ENCODE measurements at places on chromosomes 3 and 15. TPM values are rescaled to one million over a fixed set of nuclear protein-coding genes. Genes with fewer than 3 reads are reported as not detected.
A peak's percentile ranks its signal among the peaks of the same experiment; 100 is the strongest.

GRCh38 chr3:156664831-156665178 is 9.6 kb upstream of the TIPARP start:
- H3K27me3 ChIP-seq, result no peaks in the 10 kb centered on the region
- H3K27ac ChIP-seq, result 0 out of 2 replicates have a peak overlapping the region, but pooled peaks have one; percentile 16
- H3K4me1 ChIP-seq, result peaks cover 31% of the 10 kb centered on the region
- H3K4me3 ChIP-seq, result no peak overlapping the region
- H3K36me3 ChIP-seq, result no peaks in the 10 kb centered on the region
- DNase-seq, result no peak

DNA sequence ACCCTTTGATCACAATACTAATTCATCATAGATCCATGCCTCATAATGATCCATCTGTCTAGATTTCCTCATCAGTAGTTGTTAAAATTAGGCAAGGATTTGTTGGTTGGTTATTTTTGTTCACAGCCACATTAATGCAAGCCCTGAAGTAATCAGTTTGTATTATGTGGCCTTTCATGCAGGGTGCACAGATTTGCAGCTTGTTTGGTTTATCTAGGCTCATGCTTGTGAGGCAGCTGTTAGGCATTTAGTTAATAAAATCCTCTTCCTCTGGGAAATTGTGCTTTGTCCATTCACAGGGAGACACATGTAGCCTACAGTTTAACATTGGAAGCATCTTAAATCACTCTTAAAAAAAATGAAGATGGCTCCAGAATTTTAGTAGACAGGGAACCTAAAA is 162.8 kb upstream of the ZNF385D start:
- H3K4me1 ChIP-seq, result no peaks in the 10 kb centered on the region
- H3K4me3 ChIP-seq, result no peak overlapping the region
- no peaks in the 10 kb centered on the region for H3K27me3 ChIP-seq
- no peak for DNase-seq

DNA sequence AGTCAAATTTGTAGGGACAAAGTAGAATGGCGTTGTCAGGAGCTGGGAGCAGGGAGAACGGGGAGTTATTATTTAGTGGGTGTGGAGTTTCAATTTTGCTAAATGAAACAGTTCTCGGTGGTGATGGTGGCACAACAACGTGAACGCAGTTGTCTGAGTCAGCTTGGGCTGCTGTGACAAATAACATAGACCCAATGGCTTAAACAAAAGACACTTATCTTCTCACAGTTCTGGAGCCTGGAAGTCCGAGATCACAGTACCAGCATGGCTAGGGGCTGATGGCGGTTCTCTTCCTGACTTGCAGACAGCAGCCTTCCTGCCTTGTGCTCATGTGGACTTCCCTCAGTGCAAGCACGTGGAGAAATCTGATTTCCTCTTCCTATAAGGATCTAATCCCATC is 90.2 kb downstream of the CHSY1 start:
- H3K4me3 ChIP-seq, result no peak overlapping the region
- no peak overlapping the region for H3K27ac ChIP-seq
- no peaks in the 10 kb centered on the region for H3K36me3 ChIP-seq
- H3K27me3 ChIP-seq, result no peaks in the 10 kb centered on the region
- no peak for DNase-seq

DNA sequence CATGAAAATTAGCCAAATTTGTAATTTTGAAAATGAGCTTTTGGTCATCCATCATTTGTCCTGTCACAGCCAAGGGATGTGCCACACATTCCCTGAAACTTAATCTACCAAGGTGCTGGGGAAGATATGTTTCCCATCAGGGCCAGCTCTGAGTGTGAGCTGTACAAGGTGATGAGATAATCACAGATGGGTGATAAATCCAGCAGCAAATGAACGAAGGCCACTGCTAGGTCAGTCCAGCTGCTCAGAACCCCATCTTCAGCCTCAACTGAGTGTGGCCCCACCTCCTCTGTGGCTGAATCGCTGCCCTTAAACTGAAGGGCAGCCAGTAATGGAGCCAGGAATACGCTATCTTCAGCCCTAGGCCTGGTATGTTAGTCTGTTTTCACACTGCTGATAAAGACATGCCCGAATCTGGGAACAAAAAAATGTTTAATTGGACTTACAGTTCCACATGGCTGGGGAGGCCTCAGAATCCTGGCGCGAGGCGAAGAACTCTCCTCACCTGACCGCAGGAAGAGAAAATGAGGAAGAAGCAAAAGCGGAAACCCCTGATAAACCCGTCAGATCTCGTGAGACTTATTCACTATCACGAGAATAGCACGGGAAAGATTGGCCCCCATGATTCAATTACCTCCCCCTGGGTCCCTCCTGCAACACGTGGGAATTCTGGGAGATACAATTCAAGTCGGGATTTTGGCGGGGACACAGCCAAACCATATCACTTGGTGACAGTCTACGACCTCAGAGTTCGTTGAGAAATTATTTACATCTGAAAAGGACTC is 553.0 kb downstream of the NTRK3 start:
- no peak overlapping the region for H3K27ac ChIP-seq
- H3K4me1 ChIP-seq, result no peaks in the 10 kb centered on the region
- DNase-seq, result no peak
- H3K27me3 ChIP-seq, result no peaks in the 10 kb centered on the region

DNA sequence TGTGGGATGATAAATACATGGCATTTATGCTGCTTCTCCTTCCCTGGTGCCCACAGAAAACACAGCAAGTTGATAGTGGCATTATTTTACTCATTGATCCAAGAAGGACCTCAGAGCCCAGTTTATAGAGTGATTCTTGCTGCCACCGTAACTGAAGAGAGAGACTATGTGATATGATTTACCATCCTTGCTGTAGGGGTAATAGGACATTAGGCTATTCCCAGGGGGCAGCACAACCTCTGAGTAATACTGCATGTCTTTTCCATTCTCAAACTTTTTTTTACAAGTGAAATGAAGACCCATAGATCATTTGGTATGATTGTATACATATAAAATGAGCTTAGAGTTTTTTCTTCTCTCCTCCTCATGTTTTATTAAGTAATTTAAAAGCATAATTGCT is 136.4 kb downstream of the ABI3BP start:
- H3K27me3 ChIP-seq, result peaks cover 8% of the 10 kb centered on the region
- no peak for DNase-seq
- H3K4me1 ChIP-seq, result no peaks in the 10 kb centered on the region
- no peak overlapping the region for H3K4me3 ChIP-seq

- no peak overlapping the region for H3K27ac ChIP-seq
- no peaks in the 10 kb centered on the region for H3K27me3 ChIP-seq
- H3K4me1 ChIP-seq, result no peaks in the 10 kb centered on the region
- H3K36me3 ChIP-seq, result no peaks in the 10 kb centered on the region
- no peak overlapping the region for H3K4me3 ChIP-seq
These were observed 67.5 kb downstream of the KCNMB2 start for GRCh38 chr3:178603735-178604134.

DNA sequence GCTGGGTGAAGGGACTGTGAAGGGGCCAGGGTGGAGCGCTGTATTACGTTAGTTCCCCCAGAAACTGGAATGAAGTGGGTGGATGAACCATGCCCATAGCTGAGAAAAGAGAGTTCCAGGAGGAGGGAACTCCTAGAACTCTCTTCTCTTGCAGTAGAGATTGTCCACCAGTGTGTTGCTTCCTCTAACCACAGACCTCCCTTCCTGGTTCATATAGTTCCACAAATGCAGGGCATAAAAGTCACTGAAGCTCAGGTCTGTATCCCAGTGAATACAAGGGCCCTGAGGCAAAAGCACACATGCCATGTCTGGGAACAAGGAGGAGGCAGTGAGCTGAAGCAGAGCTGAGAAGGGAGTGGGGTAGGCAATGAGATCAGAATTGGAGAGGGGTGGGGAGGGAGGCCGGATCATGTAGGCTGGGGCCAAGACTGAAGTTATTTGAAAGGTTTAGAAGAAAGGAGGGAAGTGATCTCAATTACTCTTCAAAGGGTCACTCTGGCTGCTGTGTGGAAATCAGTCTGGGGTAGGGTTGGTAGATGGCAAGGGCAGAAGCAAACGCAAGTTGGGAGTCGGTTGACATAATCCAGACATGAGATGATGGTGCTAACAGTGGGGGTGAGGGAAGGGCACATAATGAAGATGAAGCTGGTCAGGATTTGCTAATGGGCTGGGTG is 6.5 kb downstream of the A4GNT start:
- peaks cover 16% of the 10 kb centered on the region for H3K4me1 ChIP-seq
- no peak for DNase-seq
- no peak overlapping the region for H3K27ac ChIP-seq
- H3K27me3 ChIP-seq, result peaks cover 2% of the 10 kb centered on the region

DNA sequence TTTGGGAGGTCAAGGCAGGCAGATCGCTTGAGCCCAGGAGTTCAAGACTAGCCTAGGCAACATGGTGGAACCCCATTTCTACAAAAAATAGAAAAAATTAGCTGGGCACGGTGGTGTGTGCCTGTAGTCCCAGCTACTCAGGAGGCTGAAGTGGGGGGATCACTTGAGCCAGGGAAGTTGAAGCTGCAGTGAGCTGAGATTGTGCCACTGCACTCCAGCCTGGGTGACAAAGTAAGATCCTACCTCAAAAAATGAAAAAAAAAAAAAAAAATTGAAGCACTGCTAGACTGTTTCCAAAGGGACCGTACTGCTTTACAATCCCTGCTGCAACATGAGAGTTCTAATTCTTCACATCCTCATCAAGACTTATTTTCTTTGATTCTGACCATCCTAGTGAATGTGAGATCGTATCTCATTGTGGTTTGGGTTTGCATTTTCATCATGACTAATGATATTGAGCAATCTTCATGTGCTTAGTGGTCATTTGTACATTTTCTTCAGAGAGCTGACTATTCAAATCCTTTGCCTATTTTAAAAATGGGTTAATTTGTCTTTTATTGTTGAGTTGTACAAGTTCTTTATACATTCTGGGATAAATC is 10.8 kb downstream of the CMTM8 start:
- no peak overlapping the region for H3K4me3 ChIP-seq
- DNase-seq, result no peak

GRCh38 chr15:44328135-44328534 is 39.6 kb downstream of the GOLM2 start:
- no peaks in the 10 kb centered on the region for H3K27me3 ChIP-seq
- H3K27ac ChIP-seq, result no peak overlapping the region
- H3K36me3 ChIP-seq, result 0 out of 2 replicates have a peak, but pooled peaks cover 2% of the 10 kb centered on the region
- no peak for DNase-seq
- no peaks in the 10 kb centered on the region for H3K4me1 ChIP-seq

DNA sequence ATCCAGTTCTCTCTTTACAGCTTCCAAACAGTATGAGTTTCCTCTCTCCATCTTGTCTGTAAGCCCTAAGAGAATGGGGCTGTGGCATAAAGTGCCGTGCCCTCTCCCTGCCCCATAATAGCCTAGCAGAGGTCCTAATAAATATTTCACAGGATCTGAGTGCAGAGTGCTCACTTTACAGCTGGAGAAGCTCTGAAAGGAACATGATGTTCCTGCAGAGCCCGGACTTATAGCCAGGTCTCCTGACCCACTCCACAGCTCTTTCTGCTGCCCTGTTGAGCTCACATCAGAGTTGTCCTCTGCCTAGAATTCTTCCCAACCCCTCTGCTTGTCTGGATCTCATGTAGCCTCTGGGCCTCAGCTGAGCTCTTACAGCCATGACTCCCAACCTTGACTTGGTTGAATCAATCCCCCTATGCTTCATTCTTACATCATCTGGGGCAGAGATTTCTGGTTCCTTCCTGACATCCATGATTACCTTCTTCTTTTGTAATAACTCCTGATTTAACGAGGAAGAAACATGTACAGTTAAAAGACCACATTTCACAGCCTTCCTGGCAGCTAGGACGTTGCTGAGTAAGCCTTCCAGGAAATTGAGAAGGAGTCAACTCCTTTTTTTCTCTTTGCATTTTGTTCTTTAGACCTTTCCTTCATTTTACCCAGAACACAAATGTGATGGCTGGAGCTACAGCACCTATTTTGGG is 135.3 kb downstream of the RPLP1 start:
- no peak for DNase-seq
- H3K27me3 ChIP-seq, result no peaks in the 10 kb centered on the region
- no peak overlapping the region for H3K4me3 ChIP-seq
- no peak overlapping the region for H3K27ac ChIP-seq

DNA sequence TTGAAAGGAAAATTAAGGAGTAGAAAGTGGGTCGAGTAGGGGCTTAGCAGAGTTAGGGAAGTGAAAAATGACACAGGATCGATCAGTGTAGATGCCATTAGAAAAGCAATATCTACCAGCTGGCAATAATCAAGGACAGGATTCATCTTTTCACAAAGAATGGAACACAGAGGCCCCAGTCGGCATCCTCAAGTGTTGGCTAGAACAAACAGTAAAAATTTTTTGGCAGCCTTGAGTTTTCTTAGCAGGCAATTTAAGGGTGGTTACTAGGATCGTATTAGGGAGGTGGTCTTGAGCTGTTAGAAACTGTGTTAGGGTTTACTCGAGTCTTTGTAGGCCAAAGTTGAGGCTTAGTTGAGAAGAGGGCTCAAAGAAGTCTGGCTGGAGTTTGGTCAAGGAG is 658.8 kb upstream of the SGO1 start:
- H3K4me1 ChIP-seq, result no peaks in the 10 kb centered on the region
- no peak for DNase-seq
- no peaks in the 10 kb centered on the region for H3K36me3 ChIP-seq
- H3K27me3 ChIP-seq, result no peaks in the 10 kb centered on the region
- H3K4me3 ChIP-seq, result no peak overlapping the region

DNA sequence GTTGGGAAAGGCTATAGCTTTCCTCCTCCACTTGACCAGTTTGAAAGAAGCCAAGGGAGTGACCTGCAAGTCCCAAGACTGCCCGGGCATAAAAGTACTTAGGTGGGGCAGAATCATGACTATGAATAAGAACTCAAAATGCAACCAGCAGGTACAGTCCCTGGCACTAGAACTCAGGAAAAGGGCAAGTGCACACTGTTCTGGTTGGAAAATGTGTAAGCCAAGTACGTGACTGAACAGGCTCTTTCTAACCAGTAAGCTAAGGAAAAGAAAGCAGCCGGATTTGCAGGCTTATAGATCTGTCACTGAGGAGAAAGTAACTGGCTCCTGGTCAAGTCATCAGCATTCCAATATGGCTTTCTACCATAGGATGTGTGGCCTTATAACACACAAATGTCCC is 101.2 kb upstream of the SLC4A7 start:
- peaks cover 11% of the 10 kb centered on the region for H3K4me1 ChIP-seq
- H3K27ac ChIP-seq, result no peak overlapping the region
- DNase-seq, result no peak

DNA sequence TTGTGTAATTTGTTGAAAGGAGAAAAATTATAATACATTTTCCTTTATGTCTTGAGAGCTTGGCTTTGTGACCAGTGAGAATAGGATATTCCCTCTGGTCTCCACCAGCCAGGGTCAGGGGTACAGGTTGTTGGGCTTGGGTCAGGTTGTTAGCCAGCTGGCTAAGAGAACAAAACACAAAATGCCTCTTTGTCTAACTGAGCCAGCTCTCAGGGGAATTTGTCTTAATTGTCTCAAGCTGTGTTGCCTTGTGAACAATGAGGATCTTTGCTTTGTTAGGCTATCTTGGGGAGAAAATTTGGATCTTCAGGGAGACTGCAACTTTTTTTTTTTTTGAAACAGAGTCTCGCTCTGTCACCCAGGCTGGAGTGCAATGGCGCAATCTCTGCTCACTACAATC is 17.7 kb upstream of the GK5 start:
- no peak overlapping the region for H3K27ac ChIP-seq
- H3K36me3 ChIP-seq, result no peaks in the 10 kb centered on the region
- no peaks in the 10 kb centered on the region for H3K4me1 ChIP-seq
- H3K27me3 ChIP-seq, result 0 out of 2 replicates have a peak, but pooled peaks cover 4% of the 10 kb centered on the region

TRPM1 gene
- 0.08 TPM for total RNA-seq

SLC24A5 gene
- total RNA-seq, result not detected

Measured in SJSA1 (cell line).